ENCODE measurements at places on chromosomes 11 and 22.

- no peak for DNase-seq
Observed at GRCh38 chr11:38019072-38019775, 1421.2 kb upstream of the RAG2 start.

- DNase-seq = no peak
Observed at GRCh38 chr11:65380460-65381119, 1.9 kb downstream of the SLC25A45 start.

- no peak for DNase-seq
Observed at GRCh38 chr11:126981635-126982034, 18.9 kb downstream of the KIRREL3 start.

DNA sequence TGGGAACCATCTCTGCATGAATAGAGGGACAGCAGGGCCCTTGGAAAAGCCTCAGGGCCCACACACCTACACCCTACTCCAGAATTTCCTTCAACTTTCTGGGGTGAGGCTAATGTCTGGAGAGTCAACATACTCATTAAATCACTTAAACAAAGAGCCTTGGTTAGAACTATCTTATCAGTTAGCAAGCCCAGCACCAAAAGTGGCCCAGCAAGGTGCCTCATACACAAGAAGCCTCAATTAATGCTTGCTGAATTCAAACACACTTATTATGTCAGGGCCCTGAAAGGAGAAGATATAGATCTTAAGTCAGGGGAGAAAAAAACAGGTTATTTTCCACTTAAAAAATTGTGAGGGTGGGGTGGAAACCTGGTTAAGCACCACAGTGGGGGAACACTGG, 61.4 kb downstream of the C11orf58 start:
- DNase-seq = no peak

GRCh38 chr11:79720115-79720514, 279.3 kb upstream of the TENM4 start:
- DNase-seq = no peak

- no peak for DNase-seq
Observed at GRCh38 chr22:24323233-24323632, 52.6 kb downstream of the SPECC1L start.

DNA sequence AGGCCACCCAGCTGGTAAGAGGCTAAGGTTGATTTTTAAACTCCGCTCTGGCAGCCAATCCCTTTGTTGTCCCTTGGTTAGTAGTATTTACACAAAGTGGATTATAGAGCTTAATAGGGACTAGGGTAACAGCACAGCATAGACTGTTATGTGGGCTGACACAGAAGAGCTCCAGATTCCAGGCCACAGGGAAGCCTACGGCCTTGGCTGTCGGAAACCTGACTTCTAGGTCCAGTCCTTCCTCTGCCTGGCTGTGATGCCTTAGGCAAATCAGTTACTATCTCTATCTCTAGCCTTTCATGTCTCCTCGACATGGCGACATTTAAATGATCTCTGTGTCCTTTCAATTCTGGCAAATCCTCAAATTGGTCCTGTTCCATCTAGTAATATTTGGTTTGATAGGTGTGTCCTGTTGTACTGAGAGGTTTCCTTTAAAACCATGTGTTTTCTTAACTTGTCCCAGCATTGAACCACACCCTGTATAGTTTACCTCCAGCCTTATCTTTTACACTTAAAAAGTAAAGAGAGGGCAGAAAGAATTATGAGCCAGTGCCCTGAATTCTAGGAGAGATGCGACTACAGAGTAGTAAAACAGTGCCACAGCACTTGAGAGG, 4.2 kb downstream of the MMP1 start:
- DNase-seq = no peak

DNA sequence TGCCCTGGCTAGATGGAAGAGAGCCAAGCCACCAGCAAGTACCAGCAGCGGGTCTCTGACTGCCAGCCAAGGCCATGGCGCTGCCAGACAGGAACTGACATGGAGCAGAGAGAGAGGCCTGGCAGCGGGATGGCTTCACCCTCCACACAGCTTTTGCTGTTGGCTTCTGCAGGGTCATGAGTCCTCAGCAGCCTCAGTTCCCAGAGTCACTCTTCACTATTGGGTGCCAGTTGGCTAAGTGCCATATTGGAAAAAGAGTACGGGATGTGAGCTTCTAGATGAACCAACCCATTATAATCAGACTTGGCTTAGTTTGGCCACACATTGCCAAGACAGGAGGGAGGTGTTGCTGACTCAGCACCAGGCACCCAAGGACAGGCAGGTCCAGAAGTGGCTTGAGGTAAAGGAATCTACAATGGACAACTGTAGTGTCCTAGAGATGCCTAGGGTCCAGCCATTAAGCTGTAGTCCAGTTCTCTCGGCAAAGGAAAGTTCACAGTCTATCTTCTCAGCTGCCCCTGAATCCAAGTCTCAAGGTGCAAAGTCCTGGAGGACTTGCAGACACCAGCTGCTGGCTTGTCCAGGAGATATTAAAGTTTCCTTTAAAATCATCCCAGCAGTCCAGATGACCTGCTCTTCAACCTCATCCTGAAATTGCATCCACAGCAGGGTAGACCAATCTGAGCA, 40.7 kb upstream of the POU2AF1 start:
- no peak for DNase-seq

- DNase-seq = no peak
Observed at GRCh38 chr22:35380013-35380412, 883 bp upstream of the HMOX1 start.

- DNase-seq = no peak
Observed at GRCh38 chr11:57818812-57819211, 57.2 kb downstream of the CTNND1 start.

DNA sequence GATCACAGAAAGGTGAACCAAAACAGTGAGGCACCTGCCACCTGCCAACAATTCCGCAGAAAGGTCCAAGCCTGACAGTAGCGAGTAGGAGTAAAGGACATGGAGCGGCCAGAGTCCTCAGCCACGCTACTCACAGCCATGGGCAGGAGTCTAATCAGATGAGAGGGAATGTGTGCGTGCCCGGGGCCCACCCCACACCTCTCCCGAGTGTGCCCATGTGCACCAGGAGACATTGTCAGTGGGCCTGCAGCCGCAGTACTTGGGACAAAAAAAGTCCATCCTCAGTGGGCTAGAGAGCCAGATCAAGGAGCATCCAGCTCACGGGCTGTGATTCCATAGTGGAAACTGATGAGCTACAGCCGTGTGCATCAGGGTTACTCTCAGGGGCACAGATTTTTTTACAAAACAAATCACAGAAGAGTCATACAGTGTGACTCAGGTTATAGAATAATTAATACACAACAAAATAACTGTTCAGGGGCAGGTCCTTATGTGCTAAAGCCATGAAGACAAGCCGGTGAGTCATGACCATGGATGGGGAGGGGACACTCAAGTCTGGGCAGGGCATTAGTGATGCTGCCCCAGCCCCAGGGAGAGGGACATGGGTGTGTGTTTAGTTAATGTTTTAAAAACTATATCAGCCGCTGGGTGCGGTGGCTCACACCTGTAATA, 12.0 kb downstream of the SART1 start:
- no peak for DNase-seq

DNA sequence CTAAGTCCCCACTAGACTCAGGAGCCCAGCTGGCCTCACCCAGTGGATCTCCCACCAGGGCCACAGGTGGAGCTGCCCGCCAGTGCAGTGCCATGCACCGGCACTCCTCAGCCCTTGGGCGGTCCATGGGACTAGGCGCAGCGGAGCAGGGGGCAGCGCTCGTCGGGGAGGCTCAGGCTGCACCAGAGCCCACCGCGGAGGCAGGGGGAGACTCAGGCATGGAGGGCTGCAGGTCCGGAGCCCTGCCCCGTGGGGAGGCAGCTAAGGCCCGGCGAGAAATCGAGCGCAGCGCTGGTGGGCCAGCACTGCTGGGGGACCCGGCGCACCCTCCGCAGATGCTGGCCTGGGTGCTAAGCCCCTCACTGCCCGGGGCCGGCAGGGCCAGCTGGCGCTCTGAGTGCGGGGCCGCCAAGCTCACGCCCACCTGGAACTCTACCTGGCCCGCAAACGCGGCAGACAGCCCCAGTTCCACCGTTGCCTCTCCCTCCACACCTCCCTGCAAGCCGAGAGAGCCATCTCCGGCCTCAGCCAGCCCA, 1275.2 kb upstream of the CNTN5 start:
- no peak for DNase-seq

GRCh38 chr11:78190374-78190773, 1.7 kb downstream of the USP35 start:
- DNase-seq = no peak

- no peak for DNase-seq
Observed at GRCh38 chr22:25762147-25762546, 20.2 kb downstream of the MYO18B start.

DNA sequence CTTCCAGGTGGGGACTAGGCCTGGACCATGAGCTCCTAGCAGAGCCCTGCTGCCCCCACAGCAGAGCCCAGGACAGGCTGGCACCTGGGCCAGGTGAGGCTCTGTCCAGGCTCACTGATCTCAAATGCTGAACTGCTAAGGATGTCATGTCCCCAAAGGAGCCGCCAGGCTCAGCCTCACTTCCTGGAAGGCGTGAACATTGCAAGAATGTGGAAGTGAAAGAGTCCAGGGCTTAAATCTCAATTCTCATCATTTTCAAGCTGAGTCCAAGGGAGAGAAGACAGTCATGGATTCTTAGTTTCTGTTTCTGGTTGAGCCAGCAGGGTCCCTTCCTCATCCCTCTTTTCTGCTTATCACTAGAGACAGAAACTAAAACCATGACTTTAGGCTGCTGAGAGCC, 5.0 kb downstream of the ASCL2 start:
- DNase-seq = peak; percentile 56

- DNase-seq = no peak
Observed at GRCh38 chr22:23675502-23676415, 15.1 kb upstream of the RGL4 start.

- DNase-seq = peak; percentile 57
Observed at GRCh38 chr22:26679003-26679629, 21.7 kb downstream of the MIAT start.

GRCh38 chr11:48107188-48107704, 109.4 kb upstream of the OR4B1 start:
- DNase-seq = no peak

GRCh38 chr11:112176077-112176476, 765 bp downstream of the BCO2 start:
- no peak for DNase-seq

DNA sequence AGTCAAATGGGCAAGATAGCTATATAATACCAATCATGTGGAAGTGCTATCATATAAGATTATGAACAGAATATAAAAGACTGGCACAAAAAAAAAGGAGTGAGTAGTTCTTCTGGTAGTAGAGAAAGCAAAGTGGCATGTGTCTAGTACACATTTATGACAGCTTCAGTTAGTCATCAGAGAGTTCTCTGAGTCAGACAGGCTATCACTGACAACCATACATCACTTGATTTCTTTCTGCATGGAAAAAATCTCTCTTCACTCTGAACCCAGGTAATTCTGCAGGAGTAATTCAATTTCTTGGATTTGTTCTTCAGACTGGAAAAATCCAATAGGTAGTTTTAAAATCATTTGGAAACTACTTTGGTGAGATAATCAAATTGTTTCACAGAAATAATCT, 286.8 kb upstream of the ANO3 start:
- DNase-seq = no peak
